ENCODE measurements at places on chromosomes 1 and 21.

DNA sequence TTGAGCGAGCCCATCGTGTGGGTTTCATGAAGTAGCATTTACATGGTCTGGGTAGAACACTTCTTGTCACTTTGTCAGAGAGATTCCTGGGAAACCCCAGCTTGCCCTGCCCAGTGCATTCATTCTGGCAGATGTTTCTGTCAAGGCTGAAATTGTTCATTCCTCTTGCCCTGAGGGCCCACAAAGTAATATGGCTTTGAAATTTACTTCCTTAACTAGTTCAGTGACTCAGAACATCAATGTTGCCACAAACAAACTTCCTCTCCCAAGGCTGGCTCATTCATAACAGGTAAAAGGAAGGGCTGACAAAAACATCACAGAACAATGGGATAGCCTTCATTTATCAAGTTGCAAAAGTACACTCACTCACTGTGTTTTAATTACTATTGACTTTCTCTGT is 5.0 kb upstream of the KIAA0040 start:
- peak; percentile 35 for DNase-seq

DNA sequence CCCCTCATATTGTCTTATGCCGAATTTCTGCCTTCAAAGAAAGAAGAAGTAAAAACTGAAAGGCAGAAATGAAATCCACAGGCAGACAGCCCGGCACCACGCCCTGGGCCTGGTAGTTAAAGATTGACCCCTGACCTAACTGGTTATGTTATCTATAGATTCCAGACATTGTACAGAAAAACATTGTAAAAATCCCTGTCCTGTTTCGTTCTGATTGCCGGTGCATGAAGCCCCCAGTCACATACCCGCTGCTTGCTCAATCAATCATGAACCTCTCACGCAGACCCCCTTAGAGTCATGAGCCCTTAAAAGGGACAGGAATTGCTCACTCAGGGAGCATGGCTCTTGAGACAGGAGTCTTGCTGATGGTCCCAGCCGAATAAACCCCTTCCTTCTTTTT is 49.3 kb downstream of the JMJD4 start:
- DNase-seq = no peak

DNA sequence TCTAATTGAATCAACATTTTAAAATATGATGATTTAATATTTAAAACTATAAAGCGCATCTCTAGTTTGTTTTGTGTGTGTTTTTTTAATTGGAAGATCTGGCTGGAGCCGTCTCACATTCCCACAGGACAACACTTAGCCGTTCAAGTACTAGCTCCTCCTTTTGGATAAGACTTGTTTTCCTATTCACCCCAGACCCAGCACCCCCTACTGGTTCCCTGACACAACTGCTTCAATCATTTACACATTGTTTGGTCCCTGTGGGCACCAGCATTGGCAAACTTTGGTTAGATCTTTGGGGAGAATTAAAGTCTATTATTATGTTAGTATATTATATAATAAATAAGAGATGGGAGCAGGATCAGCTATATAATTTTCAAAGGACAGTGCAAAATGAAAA is 34.5 kb downstream of the TYW3 start:
- peak; percentile 13 for DNase-seq

- DNase-seq = no peak
Observed at GRCh38 chr1:92990828-92991227, 29.6 kb upstream of the DIPK1A start.

DNA sequence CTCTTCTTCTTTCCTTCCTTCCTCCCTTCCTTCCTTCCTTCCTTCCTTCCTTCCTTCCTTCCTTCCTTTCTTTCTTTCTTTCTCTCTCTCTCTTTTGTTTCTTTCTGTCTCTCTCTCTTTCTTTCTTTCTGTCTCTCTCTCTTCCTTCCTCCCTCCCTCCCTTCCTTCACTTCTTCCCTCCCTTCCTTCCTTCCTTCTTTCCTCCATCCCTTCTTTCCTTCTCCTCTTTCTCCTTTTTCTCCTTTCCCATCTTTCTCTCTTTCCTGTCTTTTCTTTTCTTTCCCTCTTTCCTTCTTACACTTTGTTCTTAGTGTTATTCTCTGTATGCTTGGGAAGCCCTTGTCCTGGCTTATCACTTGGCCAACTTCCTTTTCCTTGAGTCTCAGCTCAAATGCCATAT is 72.5 kb upstream of the MPC2 start:
- no peak for DNase-seq

DNA sequence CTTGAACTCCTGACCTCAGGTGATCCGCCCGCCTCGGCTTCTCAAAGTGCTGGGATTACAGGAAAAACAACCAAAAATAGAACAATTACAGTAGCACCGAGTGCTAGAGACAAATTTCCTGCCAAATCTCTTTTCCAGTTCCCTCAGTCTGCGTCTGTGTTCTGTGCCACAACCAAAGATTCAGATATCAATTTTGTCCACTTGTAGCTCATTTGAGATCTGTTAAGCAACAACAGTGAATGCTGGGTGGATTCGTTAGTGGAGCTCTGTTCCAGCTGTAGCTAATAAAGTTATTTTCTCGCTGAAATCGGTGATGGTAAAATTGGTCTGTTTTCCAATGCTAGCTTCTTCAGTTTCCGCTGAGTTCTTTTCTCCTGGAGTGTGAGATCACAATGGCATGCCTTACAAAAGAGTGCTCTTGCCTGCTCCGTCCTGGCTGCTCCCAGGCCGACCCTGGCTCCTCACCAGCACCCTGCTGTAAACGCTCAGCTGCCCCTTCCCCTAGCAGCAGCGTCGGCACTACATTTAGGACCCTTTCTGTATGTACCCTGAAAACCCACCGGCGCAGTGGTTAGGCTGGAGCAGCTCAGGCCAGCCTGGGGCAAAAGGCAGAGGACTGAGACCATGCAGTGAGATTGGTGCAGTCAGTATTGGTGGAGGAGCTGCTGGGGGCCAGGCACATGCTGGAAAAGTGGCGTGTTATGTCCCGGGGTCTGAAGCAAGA is 395.4 kb downstream of the KIF26B start:
- no peak for DNase-seq

GRCh38 chr1:97929874-97930851 is 9.3 kb upstream of the DPYD start:
- DNase-seq = peak; percentile 32

GRCh38 chr1:111272081-111272480 is 18.6 kb upstream of the CHIA start:
- DNase-seq = no peak

GRCh38 chr1:83834621-83835264 is 164.2 kb downstream of the TTLL7 start:
- DNase-seq = no peak

GRCh38 chr1:66831529-66832239 is 30.6 kb upstream of the INSL5 start:
- no peak for DNase-seq

DNA sequence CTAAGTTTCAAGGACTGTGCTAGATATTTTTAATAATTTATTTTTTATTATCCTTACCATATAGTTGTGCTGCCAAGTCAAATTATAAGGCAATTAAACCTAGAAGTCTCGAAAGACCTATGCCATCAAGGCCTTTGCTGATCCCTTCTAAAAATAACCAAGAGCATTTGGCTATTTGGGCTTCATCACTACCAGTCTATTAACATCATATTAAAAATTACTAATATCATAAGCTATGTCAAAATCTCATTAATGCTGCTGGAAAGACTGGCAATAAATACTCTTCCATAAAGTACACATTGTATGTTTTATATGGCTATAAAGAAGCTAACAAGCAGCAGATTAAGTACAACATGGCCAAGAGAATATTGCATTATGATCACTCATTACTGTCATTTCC is 43.0 kb upstream of the MUTYH start:
- no peak for DNase-seq

Data from fibroblast of skin of back (primary cell).